ENCODE measurements at places on chromosomes 2 and 18.

GRCh38 chr2:178858896-178859625 lies 51.8 kb upstream of the TTN start:
- DNase-seq, result no peak

DNA sequence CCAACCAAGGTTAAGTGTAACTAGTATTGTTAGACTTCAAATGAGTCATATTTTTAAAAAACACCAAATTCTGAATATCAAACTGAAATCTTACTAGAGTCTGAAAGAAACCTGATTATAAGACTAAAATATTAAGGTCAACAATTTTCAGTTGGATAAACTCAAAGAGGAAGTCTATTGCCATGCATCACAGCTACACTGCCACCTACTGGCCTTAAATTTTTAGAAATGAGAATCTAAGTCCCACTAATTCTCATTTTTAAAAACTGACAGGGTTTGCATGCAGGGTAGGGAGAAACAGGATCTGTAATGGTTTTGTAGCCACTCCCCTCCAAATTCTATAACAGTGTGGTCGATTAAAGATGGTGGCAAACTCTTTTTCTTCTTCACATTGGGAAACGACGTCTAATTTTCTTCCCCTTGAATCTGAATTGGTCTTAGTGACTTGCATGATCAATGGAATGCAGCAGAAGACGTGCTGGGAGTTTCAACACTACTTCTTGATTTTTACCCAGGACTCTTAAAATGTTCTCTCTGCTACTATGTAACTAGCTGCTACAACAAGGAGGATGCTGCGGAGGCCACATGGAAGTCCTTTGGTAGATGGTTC lies 176.1 kb upstream of the SESTD1 start:
- peak; percentile 21 for DNase-seq

DNA sequence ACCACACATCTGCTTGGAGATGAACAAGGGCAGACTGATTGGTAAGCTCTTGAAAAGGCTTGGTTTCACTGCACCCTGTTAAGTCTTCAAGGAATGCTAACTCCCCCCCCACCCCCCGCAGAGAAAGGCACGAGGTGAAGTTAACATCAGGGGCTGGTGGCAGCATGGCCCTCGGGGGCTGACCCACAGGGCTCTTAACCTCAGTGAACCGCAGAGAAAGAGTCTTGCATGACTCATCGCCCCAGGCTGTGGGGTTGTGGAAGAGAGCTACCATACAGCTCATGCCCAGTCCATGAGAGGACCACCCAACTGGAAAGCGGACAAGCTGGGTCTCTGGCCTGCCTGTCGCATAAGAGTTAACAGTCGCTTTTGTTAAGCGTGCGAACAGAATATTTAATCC lies 10.6 kb upstream of the CEP68 start:
- no peak for DNase-seq

DNA sequence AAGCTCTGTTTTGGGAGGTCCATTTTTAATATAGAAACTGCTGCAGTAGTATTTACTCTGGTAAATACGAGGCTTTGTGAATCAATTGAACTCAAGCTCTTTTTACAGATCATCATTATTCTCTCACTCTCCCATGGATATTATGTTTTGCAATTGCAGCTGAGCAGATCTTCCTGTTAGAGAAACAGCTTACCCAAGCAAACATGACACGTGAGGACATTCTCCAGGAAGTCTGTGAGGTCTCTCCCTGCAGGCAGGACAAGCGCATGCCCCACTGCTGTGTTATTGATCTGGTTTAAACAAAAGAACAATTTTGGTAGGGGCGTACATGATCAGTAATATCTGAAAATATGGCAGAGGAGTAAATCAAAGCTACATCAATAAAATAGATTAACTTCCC lies 72.1 kb downstream of the COL6A3 start:
- DNase-seq, result no peak

DNA sequence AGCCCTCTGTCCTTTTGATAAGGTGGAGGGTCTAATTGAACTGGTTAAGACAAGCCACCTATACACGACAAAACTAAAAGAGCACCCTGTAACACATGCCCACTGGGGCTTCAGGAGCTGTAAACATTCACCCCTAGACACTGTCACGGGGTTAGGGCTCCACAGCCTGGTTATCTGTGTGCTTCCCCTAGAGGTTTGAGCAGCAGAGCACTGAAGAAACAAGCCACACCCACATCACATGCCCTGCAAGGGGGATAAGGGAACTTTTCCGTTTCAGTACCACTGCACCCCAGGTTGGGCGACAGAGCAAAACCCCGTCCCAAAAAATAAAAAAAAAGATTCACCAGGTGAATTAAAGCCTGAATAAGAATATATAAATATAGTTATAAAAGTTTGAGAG lies 913.7 kb upstream of the ACVR2A start:
- no peak for DNase-seq

DNA sequence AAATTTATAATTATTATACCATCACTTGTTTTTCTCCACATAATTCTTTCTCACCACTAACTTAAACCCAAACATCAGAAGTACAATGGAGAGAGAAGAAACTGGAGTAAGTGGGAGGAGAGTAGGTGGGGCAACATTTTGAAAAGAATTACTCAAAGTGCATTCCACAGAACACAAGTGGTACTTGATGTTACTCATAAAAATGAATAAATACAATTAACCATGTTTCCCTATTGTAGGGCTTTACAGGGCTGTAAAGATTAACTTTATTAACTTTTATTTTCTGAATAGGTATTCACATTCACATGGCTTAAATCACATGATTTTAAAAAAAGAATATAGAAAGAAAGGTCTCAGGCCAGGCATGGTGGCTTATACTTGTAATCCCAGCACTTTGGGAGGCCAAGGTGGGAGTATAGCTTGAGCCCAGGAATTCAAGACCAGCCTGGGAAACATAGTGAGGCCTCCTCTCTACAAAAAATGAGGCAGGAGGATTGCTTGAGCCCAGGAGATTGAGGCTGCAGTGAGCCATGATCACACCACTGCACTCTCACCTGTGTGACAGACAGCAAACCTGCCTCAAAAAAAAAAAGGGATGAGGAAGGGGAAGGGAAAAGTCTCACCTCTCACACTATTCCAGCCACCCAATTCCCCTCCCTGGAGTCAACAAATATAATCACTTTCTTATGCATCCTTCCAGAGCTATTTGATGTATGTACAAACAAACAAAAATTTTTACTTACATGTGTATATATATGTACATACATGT lies 47.1 kb downstream of the KCNG3 start:
- DNase-seq, result no peak

DNA sequence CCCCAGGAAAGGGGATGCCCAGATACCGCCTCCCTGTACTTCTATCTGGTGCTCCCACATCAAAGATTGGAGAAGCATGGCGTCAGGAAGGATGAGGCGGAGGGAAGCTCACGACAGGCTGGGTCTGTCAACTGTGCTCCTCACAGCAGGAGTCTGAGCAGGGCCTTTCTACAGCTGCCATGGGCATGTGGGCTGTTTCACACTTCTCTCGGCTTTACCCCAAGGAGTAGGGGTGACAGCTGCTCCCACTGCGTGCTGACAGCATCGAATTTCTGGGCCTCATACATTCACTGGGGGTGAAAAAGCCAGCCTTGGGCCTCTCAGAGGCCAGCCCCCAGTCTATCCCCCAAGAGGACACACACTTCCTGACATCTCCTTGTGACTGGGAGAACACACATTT lies 21.1 kb downstream of the NEURL3 start:
- DNase-seq, result no peak

GRCh38 chr2:226581004-226581403 lies 218.6 kb downstream of the IRS1 start:
- no peak for DNase-seq

DNA sequence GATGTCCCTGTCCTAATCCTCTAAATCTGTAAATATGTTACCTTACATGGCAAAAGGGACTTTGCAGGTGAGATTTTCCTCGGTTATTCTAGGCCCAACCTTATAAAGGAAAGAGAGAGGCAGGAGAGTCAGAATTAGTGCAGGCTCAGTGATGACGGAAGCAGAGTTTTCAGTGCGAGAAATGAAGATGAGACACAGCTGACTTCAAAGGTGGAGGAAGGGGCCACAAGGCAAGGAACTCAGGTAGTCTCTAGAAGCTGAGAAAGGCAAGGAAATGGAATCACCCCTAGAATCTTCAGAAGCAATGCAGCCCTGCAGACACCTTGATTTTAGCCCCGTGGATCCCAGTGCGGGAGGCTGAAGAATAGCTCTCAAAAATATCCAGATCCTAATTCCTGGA lies 7.2 kb upstream of the LCLAT1 start:
- no peak for DNase-seq

DNA sequence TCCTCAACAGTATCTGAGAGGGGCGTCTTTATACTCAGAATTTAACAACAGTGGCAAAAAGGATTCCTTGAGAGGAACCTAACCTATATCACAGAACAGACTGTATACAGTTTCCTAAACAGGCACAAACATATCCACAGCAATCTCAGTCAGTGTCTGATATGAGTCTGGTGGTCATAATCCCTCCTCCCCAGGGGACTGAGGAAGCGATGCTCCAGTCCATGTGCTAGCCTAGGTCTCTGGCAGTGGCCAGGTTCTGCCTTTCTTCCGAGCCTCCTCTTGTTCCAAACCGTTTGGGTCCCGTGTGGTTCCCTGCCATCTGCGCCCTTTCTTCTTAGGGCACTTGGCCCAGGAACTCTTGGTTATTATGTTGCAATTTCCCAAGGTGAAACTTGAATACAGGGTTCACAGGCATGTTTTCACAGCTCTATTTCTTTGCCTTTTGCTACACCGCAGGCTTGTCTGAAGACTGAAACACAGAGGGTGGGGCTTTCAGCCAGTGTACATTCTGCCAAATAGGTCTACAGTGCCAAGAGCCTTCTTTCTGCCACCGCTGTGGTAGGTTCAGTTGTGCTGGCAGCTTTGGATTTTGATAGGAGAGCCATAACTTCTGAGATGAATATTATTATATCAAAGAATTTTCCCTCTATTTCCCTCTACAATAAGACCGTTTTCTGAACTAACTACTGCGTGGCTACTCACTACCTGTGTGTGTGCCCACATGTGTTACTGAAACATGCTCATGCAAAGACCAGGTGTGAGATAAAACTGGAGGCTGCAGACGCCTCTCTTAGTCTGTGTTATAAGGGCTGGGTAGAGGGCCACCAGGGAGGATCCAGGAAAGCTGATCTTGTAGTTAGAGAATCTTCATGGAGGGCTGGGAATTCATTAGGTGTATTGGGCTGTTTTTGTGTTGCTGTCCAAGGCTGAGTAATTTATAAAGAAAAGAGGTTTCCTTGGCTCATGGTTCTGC lies 75.0 kb upstream of the HAAO start:
- DNase-seq, result no peak

- DNase-seq, result no peak
These were observed 77.7 kb downstream of the RHOB start for GRCh38 chr2:20524412-20525040.

- DNase-seq, result no peak
These were observed 334.5 kb upstream of the MMADHC start for GRCh38 chr2:149921911-149922616.

GRCh38 chr18:6728331-6728730 lies 1.2 kb upstream of the ARHGAP28 start:
- DNase-seq, result no peak

DNA sequence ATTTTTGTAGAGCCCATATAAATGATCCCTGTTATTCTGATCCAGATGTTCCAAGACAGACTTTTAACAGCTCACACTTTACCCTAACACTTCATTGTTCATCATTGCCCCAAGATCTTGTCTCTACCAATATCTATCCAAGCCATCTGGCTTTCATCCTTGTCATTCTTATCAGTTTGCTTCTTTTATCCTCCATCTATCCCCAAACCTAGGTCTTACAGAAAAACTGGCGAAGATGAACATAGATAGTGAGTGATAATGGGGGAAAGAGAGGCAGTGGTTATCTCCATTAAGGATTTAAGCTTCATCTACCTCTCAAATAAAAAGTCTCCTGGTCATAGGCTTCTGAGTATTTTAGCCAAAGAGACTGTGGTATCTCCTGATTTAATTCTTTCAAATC lies 89.5 kb downstream of the DHRS9 start:
- no peak for DNase-seq

- DNase-seq, result no peak
These were observed 165.1 kb downstream of the RPIA start for GRCh38 chr2:88856409-88857135.

- DNase-seq, result no peak
These were observed 1.3 kb downstream of the SLC20A1 start for GRCh38 chr2:112646791-112647689.

DNA sequence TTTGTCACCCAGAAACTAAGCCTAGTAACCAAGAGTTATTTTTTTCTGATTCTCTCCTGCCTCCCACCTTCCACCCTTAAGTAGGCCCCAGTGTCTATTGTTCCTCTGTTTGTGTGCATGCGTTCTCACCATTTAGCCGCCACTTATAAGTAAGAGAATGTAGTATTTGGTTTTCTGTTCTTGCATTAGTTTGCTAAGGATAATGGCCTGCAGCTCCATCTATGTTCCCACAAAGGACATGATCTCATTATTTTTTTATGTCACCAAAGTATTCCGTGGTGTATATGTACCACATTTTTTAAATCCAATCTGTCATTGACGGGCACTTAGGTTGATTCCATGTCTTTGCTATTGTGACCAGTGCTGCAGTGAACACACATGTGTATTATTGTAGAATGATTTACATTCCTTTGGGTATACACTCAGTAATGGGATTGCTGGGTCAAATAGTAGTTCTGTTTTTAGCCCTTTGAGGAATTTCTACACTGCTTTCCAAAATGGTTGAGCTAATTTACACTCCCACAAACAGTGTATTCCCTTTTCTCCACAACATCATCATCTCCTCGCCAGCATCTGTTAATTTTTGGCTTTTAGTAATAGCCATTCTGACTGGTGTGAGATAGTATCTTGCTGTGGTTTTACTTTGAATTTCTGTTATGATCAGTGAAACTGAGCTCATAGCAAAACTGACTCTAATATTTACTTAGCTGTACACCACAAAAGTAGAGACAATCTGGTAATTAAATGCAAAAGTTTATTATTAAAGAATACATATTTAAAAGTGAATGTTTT lies 660.1 kb upstream of the SLC8A1 start:
- no peak for DNase-seq

DNA sequence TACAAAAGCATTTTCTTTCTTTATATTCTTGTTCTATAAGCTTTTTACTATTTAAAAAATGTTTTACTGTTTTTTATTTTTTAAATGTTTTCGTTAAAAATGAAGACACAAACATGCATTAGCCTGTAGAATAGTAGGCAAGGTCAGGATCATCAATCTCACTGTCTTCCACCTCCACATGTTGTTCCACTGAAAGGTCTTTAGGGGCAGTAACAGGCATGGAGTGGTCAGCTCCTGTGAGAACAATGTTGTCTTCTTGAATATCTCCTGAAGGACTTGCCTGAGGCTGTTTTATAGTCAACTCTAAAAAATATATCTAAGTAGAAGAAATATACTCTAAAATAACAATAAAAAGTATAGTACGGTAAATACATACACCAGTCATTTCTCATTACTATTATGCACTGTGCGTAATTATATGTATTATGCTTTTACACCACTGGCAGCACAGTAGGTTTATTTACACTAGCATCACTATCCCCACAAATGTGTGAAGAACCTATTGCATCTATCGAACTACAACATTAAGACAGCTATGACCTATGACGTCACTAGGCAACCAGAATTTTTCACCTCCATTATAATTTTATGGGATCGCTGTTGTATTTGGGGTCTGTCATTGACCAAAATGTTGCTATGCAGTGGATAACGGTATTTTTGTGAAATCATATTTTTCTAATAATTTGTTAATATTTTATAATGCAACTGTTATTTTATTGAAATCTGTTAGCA lies 764.3 kb downstream of the METTL4 start:
- no peak for DNase-seq

Data from GM03348 (cell line).